ENCODE measurements at places on chromosomes 3 and 15.

DNA sequence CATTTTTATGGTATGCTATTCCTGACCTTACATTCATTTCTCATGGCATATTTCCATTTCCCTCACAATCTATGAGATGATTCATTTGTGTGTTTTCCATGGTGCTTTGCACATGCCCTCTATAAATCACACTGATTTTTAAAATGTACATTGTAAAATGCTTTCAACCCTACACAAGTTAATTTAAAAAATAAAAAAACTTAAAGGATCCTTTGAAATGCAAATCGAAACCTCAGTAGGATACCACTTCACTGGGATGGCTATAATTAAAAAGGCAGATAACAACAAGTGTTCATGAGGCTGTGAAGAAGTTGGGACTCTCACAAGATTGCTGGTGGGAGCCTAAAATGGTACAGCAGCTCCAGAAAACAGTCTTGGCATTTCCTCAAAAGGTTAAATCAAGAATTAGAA is 83.5 kb downstream of the FMN1 start:
- no peak for DNase-seq

GRCh38 chr3:171827836-171828458 is 15.2 kb upstream of the TMEM212 start:
- no peak for DNase-seq

GRCh38 chr3:169594402-169594801 is 69.1 kb downstream of the MECOM start:
- DNase-seq: no peak

DNA sequence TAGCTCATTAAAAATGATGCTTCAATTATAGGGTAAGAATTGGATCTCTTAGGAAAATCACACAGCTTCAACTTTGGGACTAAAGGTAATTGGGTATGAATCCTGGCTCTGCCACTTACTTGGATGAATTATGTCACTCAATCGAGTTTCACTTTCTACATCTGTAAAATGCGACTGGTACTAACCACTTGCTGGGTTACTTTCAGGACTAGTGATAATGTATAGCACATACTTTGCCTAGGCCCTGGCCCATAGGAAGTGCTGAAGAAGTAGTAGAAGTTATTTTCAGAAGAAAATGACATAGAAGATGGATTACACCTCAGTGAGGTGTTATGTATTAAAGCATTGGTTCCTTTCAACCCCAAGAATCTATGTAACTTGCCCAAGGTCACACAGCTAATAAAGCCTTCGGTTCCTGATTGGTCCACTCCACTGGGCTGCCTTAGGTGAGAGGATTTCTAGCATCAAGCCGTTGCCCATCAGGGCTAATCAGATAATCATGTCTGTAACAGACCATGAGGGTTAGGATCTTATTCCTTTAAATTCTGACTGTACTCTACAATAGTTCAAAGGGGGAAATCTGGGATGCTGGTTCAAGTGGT is 29.4 kb upstream of the AP4E1 start:
- DNase-seq: no peak

DNA sequence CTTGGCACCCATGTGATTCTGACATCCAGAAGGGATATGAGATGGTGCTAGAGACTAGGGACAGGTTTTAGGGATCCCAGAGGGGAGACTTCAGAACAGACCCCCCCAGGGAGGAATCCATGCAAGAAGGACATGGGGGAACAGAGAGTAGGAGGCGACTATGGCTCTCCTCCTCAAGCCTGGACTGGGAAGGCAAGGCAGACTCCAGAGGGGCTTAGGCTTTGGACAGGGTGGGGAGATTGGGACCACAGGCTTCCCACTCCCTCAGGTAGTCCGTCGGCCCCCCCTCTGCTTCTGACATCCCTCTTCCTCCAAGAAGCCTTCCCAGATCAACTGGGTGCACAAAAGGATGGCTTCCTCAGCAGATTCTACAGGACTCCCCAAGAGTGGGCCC is 3.0 kb upstream of the VIPR1 start:
- no peak for DNase-seq

DNA sequence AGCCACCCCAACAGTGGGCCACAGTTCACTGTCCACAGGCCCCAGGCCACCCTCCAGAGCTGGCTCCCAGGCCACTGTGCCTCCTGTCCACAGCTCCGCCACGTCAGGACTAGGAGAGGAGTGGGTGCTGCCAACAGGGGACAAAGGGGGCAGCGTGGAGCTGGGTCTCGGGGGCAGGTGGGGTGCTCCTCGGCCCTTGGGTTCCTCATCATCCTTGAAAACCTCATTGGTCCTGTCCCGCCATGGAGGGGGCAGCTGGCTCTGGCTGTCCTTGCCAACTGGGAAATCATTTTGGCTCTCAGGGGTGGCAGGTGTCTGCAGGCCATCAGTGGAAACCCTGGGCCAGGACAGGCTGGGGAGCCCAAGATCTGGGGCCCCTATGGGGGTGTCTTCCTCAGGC is 45.2 kb downstream of the ADAMTS7 start:
- DNase-seq: no peak

DNA sequence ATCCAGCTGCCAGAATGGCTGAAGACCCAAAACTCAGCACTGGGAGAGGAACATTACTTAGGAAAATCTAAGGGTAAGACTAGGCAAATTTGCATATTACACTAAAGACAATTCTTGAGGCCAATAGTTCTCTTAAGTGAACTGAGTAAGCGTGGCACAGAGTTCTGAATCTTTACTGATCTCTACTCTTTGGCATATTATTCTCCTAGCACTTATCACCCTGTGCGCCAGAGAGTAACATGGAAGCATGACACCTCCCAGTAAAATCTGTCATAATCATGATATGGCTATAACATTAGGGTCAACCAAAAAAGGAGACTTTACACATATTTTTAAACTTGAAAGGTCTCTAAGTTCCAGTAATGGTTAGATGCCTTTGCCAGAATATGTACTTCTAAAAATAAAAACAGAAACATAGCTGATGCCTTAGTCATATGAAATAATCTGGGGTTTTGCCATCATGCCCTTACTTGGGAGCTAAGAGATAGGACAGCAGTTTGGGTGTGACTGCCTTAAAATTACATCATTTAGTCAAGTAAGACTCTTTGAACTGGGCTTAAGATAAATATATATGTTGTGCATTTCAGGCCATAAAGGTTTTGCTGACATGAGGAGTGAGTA is 290.5 kb downstream of the PLCL2 start:
- DNase-seq: no peak

GRCh38 chr3:14649466-14649865 is 2.1 kb upstream of the CCDC174 start:
- DNase-seq: no peak

- DNase-seq: no peak
Measured at GRCh38 chr3:112486811-112487505, 12.3 kb downstream of the BTLA start.

DNA sequence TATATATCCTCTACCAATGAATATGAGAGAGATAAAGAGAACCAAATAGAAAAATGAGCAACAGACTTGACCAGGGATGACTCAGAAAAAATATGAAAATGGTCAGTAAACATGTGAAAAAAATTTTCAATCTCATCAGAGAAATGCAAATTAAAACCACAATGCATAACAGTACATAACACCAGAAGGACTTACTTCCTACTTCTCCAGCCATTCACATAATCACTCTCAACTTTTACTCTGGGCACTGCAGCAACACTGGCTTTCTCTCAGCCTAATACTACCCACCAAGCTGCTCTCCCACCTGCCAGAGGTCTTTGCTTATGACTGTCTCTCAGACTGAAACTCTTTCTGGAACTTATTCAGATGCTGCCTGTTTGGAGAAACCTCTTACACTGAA is 49.4 kb downstream of the DPH6 start:
- DNase-seq: no peak
